Kidney glomerular epithelial cell (primary cell): ENCODE measurements at places on chromosomes 11 and 22.
A peak's percentile ranks its signal among the peaks of the same experiment; 100 is the strongest.

- peak; percentile 60 for DNase-seq
These were observed 414 bp downstream of the JOSD1 start for GRCh38 chr22:38700270-38700788.

GRCh38 chr22:48313175-48313830 is 1514.4 kb downstream of the BRD1 start:
- no peak for DNase-seq

DNA sequence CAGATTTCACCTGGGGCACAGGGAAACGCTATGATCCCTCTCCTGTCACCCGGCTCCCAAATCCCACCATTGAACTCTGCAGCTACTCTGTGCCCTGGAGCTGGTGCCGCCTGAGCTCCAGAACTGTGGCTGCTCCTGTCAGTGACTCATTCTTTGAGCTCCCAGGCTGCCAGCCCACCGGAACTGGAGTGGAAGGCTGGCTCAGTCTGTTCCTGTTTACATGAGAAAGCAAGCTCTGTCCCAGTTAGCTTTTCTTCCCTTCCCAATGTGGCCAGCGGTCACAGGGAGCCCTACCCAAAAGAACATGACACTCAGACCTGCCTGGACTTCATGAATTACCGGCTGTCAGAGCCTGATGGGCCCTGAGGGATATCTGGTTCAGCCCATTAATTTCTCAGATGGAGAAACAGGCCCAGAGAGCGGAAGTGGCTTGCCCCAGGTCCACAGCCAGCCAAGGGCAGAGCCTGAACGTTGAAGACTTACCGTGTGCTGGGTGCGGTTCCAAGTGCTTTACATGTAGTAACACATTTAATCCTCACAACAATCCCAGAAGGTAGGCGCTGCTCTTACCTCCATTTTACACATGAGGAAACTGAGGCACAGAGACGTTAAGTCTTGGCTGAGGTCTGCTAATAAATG is 23.8 kb upstream of the IGSF22 start:
- peak; percentile 55 for DNase-seq

- DNase-seq: no peak
These were observed 20.5 kb upstream of the IL17REL start for GRCh38 chr22:50032941-50033601.

- DNase-seq: no peak
These were observed 111.6 kb downstream of the PHF21B start for GRCh38 chr22:44898236-44898635.
